ENCODE measurements at places on chromosomes 3 and 15.

GRCh38 chr15:96270581-96271172 is 59.8 kb upstream of the NR2F2 start:
- DNase-seq: no peak

DNA sequence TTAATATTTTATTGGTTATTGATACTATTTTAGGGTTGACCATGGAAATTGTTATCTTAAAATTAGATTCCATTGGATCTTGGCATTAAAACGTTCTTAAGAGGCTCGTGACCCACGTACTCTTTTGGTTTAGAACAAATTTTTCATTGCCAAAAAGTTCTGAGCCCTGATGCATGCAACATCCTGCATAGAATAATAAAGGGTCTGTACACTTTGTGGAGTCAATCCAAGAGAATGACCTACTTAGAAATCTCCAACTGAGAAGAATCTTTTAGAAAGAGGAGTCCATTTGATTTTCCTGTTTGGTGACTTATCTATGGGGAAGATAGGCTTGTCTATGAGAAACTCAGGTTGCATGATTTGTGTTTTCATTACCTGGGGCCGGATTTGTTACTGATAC is 404.2 kb upstream of the RGMA start:
- DNase-seq: no peak

GRCh38 chr3:168977716-168978374 is 685.7 kb downstream of the MECOM start:
- no peak for DNase-seq

DNA sequence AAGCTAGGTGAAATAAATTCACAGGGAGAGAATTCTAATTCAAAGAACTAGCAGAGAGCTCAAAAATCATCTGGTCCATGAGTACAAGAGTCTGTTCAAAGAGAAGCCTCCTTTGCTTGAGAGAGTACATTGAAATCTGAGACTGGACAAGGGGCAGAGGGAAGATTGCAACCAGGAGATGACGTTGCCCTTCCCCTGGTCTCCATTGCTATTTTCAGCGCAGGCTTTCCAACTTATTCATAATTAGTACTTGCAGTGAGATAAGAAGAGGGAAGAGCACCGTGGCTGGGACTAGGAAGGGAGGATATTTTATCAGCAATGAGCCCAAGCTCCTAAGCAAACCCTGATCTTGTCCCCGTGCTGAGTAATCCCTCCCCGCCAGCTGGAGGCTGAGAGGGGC is 251.8 kb upstream of the RORA start:
- DNase-seq: no peak

DNA sequence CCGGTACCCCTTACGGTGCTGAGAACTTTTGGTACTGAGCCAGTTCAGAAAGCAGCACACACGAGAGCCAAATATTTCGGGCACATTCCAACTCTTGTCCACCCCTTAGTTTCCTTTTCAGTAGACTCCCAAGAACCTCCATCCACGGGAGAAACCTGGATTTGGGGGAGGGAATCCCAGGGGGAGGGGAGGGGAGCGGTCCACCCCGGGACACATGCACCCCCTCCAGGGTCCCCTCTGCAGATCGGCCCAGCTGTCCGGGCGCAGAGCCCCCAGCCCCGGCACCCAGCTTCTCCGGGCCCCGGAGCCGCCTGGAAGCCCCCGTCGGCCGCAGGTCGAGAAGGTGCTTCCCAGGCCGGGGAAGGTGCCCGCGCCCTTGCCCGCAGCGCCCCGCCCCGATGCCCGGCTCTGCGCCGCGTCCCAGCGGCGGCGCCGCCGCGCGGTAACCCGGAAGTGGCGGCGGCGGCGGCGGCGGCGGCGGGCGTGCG is 455 bp upstream of the ABHD17C start:
- peak; percentile 32 for DNase-seq

DNA sequence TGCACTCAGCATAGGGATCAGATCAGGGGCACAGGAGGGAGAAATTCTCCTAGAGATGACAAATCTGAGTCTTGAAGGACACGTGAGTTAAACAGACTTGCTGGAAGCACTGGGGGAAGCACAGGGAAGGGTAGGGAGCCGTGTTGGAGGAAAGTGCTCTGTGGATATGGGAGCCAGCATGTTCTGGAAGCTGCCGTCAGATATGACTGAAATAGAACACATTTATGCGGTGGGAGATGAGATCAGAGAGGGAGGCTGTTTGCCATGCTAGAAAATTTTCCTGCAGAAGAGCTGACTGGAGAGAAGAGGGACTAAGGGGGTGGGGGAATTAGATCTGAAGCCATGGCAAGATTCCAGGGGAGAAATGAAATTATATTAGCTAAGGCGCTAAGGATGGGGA is 1.8 kb downstream of the TAMM41 start:
- no peak for DNase-seq
